Glutamatergic neuron (in vitro differentiated cells): ENCODE measurements at places on chromosomes 11 and 22.

GRCh38 chr22:49281467-49282340 lies 546.0 kb downstream of the BRD1 start:
- H3K4me1 ChIP-seq, result no peaks in the 10 kb centered on the region
- H3K36me3 ChIP-seq, result peaks cover 15% of the 10 kb centered on the region
- H3K27me3 ChIP-seq, result peaks cover 2% of the 10 kb centered on the region
- H3K27ac ChIP-seq, result no peak overlapping the region
- H3K4me3 ChIP-seq, result no peak overlapping the region

DNA sequence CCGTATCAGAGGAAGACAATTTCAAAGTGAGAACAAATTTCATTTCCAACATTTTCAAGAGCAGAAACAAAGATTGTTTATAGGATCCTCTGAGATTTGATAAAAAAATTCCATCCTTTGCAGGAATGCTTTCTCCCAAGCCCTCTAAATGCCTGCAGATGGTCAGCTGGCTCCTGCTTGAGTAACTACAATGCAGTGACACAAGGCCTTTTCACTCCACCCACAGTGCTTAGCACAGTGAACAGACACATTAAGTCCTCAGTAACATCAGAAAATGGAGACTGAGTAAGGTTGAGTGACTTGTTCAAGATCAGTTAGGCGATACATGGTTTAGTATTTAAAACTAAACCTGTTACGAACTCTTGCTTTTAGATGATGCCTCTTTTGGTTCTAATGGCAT lies 527.1 kb upstream of the CCDC90B start:
- no peaks in the 10 kb centered on the region for H3K27me3 ChIP-seq
- no peak overlapping the region for H3K27ac ChIP-seq
- no peak for DNase-seq
- no peak overlapping the region for H3K4me3 ChIP-seq
- no peaks in the 10 kb centered on the region for H3K4me1 ChIP-seq

DNA sequence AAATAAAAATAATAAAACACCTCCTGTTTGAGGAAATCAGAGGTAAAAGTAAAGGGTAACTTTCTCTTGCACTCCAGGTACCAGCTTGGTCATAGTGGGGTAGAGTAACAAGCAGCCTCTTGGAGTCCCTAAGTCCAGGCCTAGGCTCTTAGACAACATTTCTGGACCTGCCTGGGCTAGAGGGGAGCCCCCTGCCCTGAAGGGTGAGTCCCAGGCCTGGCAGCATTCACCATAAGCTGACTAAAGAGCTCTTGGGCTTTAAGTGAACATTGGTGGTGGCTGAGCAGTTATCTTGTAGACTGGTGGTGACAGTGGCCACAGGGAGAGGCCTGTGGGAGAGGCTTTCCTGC lies 18.6 kb upstream of the OR56A3 start:
- DNase-seq, result no peak
- no peak overlapping the region for H3K4me3 ChIP-seq
- peaks cover 2% of the 10 kb centered on the region for H3K27me3 ChIP-seq

DNA sequence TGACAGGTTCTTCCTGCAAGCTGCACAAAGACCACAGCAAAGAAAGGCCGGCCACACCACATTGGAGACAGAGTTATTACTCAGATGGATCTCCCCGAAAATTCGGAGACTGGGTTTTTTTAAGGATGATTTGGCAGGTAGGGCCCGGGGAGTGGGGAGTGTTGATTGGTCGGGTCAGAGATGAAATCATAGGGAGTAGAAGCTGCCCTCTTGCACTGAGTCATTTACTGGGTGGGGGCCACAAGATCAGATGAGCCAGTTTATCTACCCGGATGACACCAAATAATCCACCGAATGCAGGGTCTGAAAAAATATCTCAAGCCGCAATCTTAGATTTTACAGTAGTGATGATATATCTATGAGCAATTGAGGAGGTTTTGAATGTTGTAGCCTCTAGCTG lies 401.8 kb upstream of the FAT3 start:
- no peak overlapping the region for H3K27ac ChIP-seq
- no peaks in the 10 kb centered on the region for H3K36me3 ChIP-seq
- H3K4me1 ChIP-seq, result peaks cover 5% of the 10 kb centered on the region
- no peaks in the 10 kb centered on the region for H3K27me3 ChIP-seq
- no peak for DNase-seq

DNA sequence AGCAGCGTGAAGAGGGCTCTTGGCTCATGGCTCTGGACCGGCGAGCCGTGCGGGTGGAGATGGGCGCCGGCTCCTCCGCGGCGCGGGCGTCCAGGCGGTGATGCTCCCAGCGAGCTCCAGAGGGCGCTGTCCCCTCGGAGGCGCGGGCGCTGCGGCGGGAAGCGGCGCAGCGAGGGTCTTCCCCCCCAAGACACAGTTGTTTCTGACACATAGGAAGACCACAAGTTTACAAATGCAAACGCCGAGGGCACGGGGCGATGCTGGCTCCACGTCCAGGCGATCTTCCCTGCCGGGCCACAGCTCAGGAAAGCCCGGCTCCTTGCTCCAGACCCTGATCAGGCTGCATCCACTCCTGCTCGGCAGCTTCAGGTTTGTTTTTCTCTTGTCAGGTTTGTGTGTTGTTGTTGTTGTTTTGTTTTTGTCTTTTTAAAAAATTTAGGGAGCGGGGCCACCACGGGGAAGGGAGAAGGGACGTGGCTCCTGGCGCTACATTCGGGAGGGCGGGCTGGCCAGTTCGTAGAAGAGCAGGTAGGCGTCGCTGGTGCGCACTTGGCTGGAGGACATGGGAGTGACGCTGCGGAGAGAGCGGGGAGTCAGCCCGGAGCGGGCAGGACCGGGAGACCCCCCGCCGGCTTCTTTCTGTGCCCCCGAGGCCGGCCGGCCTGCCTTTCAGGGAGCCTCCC lies 10.0 kb upstream of the MFRP start:
- peaks cover 13% of the 10 kb centered on the region for H3K4me1 ChIP-seq
- H3K27me3 ChIP-seq, result peaks cover 9% of the 10 kb centered on the region
- H3K4me3 ChIP-seq, result peak overlapping the region; percentile 80
- DNase-seq, result peak; percentile 83
- peaks cover 5% of the 10 kb centered on the region for H3K36me3 ChIP-seq
- no peak overlapping the region for H3K27ac ChIP-seq

DNA sequence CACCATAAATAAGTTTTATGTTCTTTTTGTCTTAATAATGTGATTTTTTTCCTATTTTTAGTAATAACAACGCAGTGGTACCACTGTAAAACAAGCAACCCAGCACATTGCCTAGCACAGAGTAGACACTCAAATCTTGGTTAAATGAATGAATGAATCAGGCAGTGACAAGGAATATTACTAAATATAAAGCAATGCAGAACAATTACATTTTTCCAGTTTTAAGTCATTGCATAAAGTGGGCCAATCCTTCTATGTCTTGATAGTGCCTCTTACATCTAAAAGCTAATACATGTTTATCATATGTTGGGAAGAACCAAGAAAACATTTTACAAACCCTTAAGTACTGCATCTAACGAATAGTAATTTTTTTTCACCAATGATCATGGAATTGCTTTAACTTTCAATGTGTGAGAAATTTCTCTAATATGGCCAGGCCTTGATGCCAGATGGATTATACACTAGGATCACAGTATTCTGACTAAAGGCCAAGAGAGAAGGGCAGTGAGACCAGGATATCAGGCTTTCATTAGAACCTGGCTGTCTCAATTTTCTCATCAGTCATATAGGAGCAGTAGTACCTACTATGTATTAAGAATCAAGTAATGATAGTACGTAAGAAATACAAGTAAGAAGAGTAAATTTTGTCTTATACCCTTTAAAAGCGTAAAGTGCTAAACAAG lies 88.5 kb downstream of the TRIM44 start:
- H3K36me3 ChIP-seq, result peaks cover 4% of the 10 kb centered on the region
- no peak for DNase-seq
- H3K4me1 ChIP-seq, result peaks cover 5% of the 10 kb centered on the region
- H3K27ac ChIP-seq, result no peak overlapping the region
- H3K27me3 ChIP-seq, result peaks cover 5% of the 10 kb centered on the region
